ENCODE measurements at places on chromosomes 11 and 22. TPM values are rescaled to one million over a fixed set of nuclear protein-coding genes. Genes with fewer than 3 reads are reported as not detected.

CCDC81 gene
- total RNA-seq: 0.21 TPM

TMPRSS4 gene
- not detected for total RNA-seq

CSRP3 gene
- not detected for total RNA-seq

NPTXR gene
- 7.9 TPM for total RNA-seq

DLG2 gene
- 0.23 TPM for total RNA-seq

GPR83 gene
- 0.09 TPM for total RNA-seq

Data from A549 treated with AZD2906 at 1 μM for 4 hours (cell line).